Glutamatergic neuron (in vitro differentiated cells): ENCODE measurements at places on chromosomes 11 and 22.

DNA sequence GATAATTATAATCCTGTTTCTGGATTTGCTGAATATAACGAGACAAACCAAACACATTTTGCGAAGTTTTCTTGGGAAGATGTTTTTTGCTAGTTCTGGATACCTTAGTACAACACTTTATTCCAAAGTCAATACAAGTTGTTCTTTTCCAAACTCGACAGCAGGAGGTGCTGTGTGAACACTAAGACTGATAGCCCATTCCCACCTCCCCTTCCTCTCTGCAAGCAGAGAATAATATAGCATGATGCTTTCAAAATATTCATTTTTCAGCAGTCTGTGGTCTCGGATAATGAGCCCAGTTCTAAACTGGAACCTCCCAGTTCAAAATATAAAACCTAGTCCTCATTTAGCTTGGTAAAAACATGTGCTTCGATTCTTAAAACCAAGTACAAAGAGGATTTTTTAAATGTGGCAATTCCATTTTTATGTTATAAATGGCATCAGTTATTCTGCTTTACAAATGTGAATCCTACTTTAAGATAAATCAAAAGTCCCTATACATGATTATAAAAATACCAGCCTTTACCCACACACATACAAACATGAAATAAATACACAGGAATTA lies 129.1 kb downstream of the DCDC1 start:
- peak; percentile 26 for DNase-seq

- DNase-seq: no peak
Observed at GRCh38 chr11:15871904-15872626, 484.3 kb downstream of the SOX6 start.

- DNase-seq: no peak
Observed at GRCh38 chr11:96204721-96205459, 138.1 kb downstream of the MAML2 start.

- no peak for DNase-seq
Observed at GRCh38 chr22:42243802-42244060, 26.7 kb downstream of the TCF20 start.

DNA sequence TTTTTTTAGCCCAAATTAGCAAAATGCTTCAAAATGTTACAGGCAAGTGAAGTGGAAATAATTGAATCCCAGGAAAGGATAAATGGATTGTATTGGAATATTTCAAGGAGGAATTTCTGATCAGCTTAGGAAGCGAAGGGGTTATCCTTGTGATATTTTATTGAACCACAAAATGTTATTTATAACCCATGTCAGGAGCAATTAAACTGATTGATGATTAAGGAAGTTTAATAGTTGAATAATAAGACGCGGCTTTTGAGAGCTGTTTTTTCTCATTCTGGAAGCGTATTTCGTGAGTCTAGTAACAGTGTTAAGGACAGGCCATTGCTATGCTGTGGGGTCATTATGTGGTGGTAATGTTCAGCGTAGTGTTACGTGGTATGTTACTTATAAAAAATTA lies 192.3 kb downstream of the TBC1D22A start:
- DNase-seq: no peak

DNA sequence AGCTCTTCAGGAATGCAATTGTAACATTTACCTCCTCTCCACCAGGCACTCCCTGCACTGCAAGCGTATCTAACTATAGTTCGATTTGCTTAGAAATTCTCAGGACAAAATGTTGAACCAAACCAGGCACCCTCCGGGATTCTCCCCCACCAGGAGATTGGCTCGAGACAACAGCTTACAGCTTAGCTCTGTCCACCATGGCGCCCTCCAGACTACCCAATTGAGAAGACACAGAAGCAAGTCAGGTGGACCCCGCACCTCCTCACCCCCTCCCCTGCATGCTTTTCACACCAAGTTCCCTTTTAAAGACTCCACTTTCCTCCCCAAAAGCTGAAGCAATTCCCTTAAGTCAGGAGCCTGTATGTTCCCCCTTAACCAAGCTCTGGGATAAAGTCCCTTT lies 34.7 kb upstream of the RFPL3 start:
- no peak for DNase-seq

- DNase-seq: no peak
Observed at GRCh38 chr11:115535781-115536180, 31.6 kb upstream of the CADM1 start.

GRCh38 chr22:40819599-40820140 lies 524 bp upstream of the SLC25A17 start:
- DNase-seq: no peak

DNA sequence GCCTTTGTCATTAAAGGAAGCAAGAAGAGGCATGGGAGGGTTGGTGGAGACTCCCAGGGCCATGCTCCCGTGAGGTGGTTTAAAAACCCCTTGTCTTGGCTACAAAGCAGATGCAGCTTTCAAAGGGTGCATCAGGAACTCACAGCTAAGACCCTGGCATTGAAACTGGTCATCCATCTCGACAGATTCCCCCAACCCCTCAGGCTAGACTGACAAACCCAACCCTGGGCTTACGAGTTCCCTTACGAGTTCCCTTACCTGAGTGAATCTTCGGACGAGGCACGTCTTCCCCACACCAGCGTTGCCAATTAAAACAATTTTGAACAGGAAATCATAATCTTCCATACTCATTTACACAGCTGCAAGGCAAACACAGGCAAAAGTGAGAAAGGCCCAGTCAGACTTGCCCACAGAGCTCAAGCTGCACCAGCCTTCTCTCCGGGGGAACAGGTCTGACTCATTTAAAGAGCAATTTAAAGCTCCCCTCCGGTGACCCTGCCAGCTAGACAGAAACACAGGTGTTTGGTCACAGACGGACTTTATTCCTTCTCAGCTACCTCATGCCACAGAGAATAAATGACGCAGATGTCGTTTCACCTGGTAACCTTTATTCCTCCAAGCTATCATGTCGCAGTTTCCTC lies 74.6 kb downstream of the RAB30 start:
- DNase-seq: no peak

DNA sequence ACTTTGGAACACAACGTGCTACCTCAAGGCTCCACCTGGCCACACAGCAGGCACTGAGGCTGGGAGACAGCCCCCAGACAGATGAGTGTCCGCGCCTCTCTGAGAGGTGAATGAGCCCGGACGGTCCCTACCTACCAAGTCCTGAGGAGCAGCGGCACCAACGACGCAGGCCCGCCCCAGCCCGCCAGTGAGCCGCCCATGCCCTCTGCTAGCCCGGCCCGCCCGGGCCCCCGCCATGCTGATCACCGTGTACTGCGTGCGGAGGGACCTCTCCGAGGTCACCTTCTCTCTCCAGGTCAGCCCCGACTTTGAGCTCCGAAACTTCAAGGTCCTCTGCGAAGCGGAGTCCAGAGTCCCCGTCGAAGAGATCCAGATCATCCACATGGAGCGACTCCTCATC lies at the start of gene DDI1:
Gene DDI1 (plus strand): TSS at position 53 of the 400 bp plus-strand sequence. CDS start 183 bp downstream, at position 236.
- no peak for DNase-seq

GRCh38 chr11:47986219-47986618 lies 5.9 kb downstream of the PTPRJ start:
- no peak for DNase-seq

GRCh38 chr22:48972979-48973693 lies 854.5 kb downstream of the BRD1 start:
- DNase-seq: no peak

DNA sequence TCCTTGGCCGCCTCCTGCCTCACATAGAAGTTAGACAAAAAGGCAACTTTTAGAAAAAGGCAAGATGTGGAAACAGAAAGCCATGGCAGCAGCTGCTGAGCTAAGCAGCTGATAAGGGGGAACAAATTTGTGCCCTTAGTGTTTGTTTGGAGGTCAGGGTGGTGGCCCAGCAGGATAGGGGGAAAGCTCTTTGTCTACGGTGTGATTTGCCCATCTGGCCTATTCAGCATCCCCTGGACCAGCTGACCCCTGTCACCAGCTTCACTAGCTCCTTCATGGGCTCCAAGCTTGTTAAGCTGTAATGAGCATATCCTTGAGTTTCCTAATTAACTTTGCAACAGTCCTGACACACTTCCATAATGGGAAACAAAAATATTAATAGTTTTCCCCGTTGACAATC lies 5.9 kb upstream of the ME3 start:
- no peak for DNase-seq

GRCh38 chr22:49183826-49184216 lies 643.9 kb downstream of the BRD1 start:
- DNase-seq: no peak
